ENCODE measurements at places on chromosomes 16 and 17.

DNA sequence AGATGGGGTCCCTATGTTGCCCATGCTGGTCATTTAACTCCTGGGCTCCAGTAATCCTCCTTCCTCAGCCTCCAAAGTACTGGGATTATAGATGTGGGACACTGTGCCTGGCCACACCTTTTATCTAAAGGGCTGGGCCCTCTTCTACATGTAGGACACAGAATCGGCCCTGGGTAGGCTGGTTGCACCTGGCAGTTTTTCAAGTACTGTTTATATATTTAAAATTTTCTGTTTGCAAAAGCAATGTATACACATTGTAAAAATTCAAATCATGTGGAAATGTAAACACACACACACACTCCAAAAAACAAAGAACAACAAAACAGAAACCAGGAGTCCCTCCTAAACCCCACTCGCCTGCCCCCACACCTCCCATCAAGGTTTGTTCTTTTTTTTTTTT, 28.1 kb upstream of the SIAH1 start:
- DNase-seq: no peak

DNA sequence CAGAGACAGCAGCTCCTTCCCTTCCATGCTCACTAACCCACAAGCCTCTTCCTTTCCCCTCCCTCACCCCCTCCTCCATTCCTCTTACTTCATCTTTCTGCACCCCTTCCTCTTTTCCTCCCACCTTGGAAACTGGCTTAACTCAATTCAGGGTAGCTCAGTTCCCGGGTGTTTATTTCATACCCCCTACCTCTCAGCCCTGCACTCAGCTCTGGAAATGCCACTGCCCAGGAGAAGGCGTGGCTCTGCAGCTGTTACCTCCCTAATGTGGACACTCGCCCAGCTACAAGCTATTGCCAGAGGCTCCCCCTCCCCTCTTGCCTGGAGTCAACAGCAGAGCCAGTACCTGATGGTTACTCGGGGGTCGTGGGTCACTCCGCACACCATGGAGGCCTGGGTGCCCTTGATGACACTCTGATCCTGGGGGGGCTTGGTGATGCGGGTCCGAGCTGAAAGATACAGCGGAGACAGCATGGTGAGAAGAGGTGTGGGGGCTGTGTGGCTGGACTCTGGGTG, 118.4 kb upstream of the CDC42EP4 start:
- DNase-seq: no peak

DNA sequence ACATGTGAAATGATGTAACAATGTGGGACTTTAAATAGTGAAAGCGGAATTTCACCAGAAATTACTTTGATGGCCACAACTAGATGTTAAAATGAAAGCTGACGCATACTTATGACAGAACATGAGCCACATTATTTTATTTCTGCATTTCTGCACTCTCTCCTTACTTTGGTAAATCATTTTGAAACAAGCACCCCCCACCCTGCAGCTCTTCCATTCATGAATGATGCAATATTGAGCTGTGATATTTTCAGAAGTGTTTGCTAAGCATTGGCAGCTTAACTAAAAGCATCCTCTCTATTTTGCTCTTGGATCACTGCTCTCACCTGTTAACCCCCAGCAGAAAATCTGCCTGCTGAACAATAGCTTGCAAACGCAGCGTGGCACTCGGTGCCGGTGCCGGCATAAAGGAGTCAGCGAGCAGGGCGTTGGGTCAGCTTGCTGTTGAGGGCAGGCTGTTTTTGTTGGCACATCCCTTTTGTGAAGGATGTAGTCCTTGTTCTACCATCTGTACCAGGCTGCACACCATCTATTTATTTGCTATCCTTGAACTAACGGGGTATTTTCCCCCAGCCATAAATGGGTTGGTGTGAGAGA, 30.8 kb upstream of the CBLN1 start:
- no peak for DNase-seq

- no peak for DNase-seq
Measured at GRCh38 chr17:19456016-19456927, 45.2 kb downstream of the RNF112 start.

DNA sequence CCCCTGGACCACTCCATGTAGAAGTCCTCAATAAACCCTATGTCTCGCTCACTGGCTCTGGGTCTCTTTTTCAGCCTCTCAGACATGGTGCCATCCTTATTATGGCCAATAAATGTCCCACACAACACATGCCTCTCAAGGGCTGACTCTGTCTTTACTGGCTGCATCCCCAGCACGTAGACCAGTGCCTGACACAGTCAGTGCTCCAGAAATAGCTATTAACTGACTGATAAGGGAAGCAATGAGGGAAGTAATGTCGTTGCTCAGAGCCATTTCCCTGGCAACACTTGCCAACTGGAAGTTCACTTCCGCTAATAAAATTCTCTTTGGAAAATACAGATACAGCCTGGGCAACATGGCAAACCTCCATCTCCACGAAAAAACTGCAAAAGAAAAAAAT, 19.1 kb upstream of the APOH start:
- DNase-seq: no peak

DNA sequence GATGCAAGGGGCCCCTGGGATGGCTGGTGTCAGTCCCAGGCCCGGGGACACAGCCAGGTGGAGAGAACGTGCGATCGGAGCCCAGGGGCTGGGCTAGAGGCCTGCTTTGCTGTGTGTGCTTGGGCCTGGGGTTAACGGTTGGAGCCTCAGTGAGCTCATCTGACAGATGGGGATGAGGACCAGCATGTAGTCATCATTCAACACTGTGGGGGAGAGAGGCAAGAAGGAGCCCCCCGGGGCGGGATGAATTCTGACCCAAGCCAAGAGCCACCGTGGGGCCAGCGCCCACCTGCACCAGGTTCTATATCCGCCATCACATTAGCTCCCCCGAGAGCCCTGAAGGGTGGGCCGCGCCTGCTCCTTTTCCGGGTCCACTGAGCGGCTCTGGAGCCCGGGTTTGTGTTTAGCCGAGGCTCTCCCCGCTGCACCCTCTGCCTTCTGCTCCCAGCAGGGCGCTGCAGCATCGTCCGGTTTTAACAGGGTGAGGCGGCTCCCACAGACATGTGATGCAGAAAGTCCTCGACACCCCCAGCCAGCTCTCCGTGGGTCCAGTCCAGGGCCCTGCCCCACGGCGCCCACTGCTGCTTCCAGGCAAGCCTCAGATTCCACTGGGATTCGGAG, 365.7 kb downstream of the SEC14L1 start:
- no peak for DNase-seq

DNA sequence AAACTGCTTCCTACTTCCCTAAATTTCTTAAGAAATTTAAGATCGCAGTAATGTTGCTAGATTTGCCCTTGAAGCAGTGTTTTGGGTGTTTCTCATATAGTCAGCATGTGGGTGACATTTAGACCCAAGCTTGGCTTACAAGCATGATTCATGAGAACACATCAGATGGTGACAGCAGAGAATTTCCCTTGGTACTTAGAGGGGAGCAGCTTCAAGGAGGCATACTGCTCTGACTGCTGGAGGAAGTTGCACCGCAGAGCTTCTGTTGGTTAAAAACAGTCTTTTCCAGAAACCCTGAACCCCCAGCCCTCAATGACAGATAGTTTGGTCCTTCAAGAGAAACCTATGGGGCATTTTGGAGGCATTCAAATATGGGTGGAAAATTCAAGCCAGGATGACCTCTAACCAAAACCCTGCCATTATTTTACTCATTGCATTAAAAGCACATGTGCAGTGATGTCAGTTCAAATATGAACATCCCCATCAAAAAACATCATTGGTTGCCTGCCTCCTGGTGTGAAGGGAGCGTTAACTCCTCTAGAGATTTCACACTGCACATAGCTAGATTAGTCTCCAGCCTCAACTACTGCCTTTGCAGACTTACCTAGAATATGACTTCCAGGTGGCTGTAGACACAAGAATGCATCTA, 201.5 kb upstream of the CACNG5 start:
- DNase-seq: no peak

GRCh38 chr17:71022758-71023157, 853.4 kb downstream of the KCNJ2 start:
- DNase-seq: no peak

GRCh38 chr17:83077411-83077810, 2.0 kb upstream of the METRNL start:
- no peak for DNase-seq

GRCh38 chr17:46118964-46119363, 74.3 kb downstream of the KANSL1 start:
- no peak for DNase-seq

GRCh38 chr17:48310748-48311213, 119.2 kb downstream of the SKAP1 start:
- DNase-seq: no peak

GRCh38 chr17:77729587-77729986, 228.9 kb upstream of the TNRC6C start:
- no peak for DNase-seq

Data from HS-5 (cell line).